ENCODE measurements at places on chromosomes 2 and 18.

DNA sequence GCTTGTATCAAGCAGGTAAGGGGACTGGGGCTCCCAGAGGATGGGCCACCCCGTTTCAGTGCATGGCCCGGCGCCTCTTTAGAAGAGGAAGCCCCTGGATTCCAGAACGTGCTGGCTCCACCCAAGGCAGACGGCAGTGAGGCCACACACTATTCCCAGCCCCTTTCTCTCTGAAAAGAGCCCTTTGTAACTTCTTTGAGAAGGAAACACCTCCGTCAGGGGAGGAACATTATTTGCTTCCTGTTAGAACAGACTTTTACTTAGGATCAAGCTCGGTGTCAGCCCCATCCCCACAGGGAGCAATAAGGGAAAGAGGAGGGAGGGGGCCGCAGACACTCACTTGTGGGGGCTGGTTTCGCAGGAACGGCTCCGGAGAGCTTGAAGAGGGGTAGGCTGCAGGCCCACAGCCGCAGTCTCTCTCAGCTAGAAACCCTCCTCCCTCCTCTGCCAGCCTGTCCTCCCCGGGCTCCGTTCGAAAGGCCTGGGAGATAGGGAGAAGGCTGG, 49.6 kb upstream of the RMDN2 start:
- no peak for DNase-seq

DNA sequence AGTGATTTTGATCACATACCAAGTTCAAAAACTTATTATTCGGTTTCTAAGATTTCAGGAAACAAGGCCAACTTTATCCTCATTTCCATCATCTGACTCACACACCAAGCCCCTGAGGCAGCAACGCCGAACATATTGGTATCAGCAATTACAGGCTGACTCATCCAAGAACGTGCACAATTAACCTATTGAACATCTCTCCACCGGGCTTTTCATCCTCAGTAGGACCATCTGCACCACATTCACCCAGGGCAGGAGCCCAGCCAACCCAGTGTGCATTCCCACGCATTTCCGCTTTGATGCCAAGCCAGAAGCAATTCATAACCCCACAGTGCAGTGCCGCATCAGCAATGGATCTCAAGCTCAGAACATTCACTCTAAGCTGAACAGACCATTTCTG, 52.9 kb downstream of the SCG2 start:
- DNase-seq = no peak

DNA sequence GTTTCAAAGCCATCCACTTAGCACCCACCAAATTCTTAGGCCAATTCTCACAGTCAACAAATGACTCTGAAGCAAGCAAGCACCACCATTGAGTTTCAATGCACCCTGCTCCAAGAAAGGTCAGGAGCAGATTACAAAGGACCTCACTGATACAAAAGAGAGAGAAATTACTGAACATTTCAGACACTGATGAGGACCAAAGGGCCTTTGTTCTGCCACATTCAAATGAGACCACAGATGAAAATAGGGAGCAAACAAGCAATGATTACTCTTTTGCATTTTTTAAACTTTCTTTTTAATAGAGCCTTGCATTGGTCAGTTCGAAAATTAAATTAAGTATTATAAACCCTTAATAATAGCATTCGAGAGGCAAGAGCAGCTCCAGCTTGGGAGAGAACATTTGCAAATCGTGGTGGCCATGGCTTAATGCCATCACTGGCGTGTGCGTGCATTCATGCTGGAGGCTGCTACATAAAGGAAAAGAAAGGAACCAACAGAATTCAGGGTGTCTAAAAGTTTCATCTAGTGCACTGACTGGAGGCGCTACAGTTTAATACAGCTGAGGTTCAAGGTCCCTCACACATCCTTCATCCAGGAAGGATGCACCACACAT, 87.5 kb downstream of the KLF7 start:
- no peak for DNase-seq

DNA sequence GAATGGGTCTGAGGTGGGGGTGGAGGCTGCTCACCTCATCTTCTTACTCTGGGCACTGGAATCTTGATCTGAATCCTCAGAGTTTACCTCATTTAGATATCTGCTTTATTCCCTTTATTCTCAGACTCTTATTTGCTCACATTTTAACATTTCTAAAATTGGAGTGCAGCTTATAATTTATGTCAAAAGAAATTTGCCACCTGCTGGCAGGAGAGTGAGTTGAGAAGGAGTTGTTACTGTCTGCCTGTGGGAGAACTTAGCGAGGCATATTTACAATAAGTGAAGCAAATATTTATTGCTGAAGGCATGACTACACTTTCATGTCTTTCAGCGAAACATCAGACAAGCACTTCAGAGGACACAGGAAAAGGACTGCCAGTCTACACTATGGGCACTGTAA, 16.4 kb upstream of the KIAA2012 start:
- no peak for DNase-seq

- no peak for DNase-seq
Measured at GRCh38 chr2:220296174-220296573, 668.7 kb downstream of the SLC4A3 start.

GRCh38 chr2:129752176-129752575, 227.3 kb upstream of the RAB6C start:
- no peak for DNase-seq

DNA sequence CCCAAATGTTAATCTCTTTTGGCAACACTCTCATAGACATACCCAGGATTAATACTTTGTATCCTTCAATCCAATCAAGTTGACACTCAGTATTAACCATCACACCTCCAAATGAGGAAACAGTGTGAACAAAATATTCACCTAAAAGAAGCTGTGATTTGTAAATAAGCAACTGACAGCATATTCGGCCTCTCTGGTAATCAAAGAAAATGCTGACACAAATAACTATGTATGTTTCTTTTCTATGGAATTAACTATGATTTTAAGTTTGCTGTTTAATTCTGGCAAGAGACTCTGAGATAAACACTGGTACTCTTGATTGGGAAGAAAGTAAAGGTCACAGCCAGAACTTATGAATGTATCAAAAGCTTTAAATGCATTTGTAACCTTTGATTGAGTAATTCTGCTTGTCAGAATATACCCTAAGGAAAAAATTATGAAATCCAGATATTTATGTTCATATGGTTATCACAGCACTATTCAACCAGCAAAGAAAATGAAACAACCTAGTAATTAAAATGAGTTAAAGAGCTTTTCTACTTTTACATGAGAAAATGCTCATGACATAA, 3.6 kb upstream of the GYPC start:
- DNase-seq = no peak

All from activated naive CD4-positive, alpha-beta T cell (primary cell).